Peyer's patch (tissue), 4 donors: ENCODE measurements at places on chromosomes 1 and 21.

DNA sequence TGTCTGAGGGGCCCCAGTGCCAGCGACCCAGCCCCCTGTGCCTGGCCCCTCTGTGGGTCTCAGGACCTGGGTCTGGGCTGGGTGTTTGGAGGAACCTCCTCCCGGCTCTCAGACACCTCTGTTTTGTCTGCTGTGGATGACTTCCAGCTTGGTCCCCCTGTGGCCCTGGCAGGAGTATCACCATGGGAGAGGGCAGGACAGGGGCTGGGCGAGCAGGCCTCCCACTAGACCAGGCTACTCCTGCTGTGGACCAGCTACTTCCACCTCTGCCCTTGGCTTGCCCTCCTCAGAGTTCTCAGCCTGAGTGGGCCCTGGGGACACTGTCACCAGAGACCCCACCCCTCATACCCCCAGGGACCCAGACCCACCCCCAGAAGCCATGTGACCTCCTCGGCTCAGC, 21.8 kb downstream of the PLCH2 start:
- no peaks in the 10 kb centered on the region for H3K4me1 ChIP-seq
- H3K27me3 ChIP-seq = no peaks in the 10 kb centered on the region
- no peak overlapping the region for H3K4me3 ChIP-seq
- no peak overlapping the region for H3K27ac ChIP-seq

- H3K27ac ChIP-seq = no peak overlapping the region
- no peaks in the 10 kb centered on the region for H3K4me1 ChIP-seq
- DNase-seq = no peak
These were observed 9.9 kb upstream of the CFHR4 start for GRCh38 chr1:196877964-196878363.

DNA sequence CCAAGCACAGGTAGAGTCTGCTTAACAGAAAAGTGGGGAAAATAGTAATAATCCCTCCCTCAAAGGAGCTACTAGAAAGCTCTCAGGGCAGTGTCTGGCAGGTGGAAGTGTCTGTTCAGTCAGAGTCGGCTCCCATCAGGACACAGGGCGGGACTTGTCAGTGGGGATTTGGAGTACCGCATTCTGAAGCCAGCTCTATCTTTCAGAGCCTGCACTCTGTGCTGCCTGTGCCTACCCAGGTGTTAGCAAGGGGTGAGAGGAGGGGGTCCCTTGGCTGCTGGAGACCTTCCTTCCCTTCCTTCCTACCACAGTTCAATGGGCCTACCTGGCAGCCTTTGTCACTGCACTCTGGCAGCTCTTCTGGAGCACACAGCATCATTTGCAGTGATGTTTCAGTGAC, 615.5 kb downstream of the AJAP1 start:
- no peaks in the 10 kb centered on the region for H3K4me1 ChIP-seq
- DNase-seq = no peak
- no peak overlapping the region for H3K27ac ChIP-seq
- H3K27me3 ChIP-seq = no peaks in the 10 kb centered on the region
- H3K4me3 ChIP-seq = no peak overlapping the region
- H3K36me3 ChIP-seq = no peaks in the 10 kb centered on the region

DNA sequence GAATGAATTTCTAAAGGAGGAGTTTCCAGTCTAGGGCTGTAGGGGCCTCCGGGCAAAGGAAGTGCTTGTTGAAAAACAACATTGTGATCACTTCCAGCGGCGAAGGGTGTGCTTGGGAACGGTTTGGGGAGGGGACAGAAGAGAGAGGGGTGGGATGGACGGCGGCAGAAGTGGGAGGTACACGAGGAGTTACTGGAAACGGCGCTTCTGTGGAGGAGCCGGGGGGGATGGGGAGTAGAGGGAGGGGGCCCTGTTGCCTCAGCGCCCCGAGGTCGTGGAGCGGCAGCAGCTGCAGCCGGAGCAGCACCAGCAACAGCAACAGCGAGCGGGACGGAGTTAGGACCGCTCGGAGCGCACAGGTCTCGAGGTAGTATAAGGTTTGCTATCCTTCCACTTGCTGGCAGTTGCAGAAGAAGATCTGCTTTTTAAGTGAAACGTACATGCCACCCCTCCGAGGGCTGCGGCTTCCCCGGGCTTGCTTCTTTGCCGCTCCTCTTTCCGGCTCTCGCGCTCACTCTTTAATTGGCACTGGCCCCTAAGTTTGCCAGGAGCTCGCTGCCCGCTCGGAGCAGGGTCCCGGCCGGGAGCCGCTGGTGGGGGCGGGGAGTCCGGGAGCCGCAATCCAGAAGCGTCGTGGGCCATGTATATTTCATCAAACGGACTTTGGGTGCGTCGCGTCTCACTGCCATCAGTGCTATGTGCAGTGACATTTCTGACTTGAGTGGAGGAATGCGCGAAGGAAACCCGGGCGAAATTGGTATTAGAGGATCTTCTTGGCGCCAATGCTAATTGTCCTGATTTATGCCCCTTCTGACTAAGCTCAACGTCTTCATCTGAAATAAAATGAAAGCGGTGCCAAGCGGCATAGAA, 771 bp upstream of the NTNG1 start:
- no peaks in the 10 kb centered on the region for H3K36me3 ChIP-seq
- no peak overlapping the region for H3K27ac ChIP-seq
- peak overlapping the region; percentile 50 for H3K4me3 ChIP-seq
- no peak for DNase-seq
- H3K27me3 ChIP-seq = no peaks in the 10 kb centered on the region

DNA sequence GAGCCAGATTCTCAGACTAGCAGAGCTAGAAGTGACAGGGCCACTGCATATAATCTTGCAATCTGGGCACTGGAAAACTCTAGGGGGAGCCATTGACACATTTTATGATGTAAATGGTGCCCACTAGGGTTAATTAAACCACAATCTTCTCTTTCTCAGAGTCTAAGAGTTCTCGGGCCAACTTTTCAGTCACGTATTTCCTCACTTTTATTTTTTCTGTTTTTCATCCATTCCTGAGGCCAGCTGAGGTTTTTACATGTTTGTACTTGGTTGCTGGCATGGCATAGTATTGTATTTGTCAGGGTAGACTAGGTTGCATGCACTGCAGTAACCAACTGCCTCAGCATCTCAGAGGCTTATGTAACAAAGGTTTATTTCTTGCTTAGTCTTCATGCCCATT, 138.2 kb downstream of the ZNF326 start:
- H3K4me1 ChIP-seq = no peaks in the 10 kb centered on the region
- no peak overlapping the region for H3K27ac ChIP-seq
- no peak overlapping the region for H3K4me3 ChIP-seq
- H3K36me3 ChIP-seq = no peaks in the 10 kb centered on the region

GRCh38 chr1:203378556-203379245, 27.8 kb upstream of the FMOD start:
- H3K27ac ChIP-seq = no peak overlapping the region
- no peak for DNase-seq
- no peak overlapping the region for H3K4me3 ChIP-seq
- no peaks in the 10 kb centered on the region for H3K36me3 ChIP-seq

- no peak overlapping the region for H3K4me3 ChIP-seq
- no peak for DNase-seq
- H3K4me1 ChIP-seq = no peaks in the 10 kb centered on the region
- H3K27me3 ChIP-seq = no peaks in the 10 kb centered on the region
These were observed 125.2 kb downstream of the TYW3 start for GRCh38 chr1:74858136-74858535.

DNA sequence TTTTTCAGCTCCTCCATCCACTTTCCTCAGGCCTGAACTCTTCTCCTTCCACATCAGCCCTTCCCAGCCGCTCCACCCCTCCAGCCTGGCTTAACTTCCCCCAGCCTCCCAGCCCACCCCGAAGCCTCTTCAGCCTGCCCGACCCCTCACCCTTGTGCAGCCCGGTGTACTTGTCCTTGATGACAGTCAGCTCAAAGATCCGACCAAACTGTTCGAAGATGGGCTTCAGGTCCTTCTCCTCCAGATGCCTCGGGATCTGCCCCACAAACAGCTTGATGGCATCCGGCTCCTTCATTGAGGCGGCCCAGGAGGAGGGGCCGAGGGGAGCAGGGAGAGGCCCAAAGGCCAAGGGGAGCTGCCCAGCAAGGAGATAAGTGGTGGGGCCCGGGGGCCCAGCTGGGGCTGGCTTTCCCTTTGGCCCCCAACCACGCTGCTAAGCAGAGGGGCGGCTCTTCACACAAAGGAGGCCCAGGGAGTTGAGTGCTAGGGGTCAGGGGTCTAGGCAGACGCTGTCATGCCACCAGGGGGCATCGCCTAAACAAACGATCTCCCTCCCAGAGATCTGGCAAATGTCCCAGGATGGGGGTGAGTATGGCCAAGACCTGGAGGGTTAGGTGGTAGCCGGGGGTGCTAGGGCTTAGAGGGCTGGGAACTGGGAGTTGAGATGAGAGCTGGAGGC, 738 bp downstream of the CELF3 start:
- DNase-seq = no peak
- H3K27me3 ChIP-seq = no peaks in the 10 kb centered on the region
- no peak overlapping the region for H3K27ac ChIP-seq
- H3K36me3 ChIP-seq = no peaks in the 10 kb centered on the region
- no peak overlapping the region for H3K4me3 ChIP-seq
- no peaks in the 10 kb centered on the region for H3K4me1 ChIP-seq

DNA sequence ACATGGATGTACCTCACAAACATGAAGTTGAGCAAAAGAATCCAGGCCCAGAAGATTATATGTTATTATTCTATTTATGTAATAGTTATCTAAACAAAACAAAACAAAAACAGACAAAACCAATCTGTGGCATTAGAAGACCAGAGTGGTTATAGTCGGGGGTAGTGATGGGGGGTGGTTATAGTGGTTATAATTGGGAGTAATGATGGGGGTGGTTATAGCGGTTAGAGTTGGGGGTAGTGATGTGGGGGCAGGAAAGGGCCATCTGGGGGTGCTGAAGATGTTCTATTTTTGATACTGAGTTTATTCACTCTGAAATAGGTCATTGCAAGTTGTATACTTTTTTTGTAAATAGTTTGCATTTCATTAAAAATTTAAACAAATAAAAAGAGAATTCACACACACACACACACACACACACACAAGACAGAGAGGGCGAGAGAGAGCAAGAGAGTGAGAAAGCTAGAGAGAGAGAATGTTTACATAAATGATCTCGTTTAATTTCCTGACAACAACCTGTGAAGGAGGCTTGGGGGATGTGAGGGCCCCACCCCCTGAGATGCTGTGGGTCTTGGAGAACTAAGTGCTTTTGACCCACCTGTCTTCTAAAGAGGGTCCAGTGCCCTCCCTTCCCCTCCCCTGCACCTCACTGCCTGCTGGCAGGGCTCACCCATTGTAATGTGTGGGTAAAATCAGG, 37.4 kb downstream of the RHOU start:
- H3K27ac ChIP-seq = no peak overlapping the region
- no peak for DNase-seq
- H3K27me3 ChIP-seq = no peaks in the 10 kb centered on the region

- no peaks in the 10 kb centered on the region for H3K36me3 ChIP-seq
- H3K4me1 ChIP-seq = peaks cover 4% of the 10 kb centered on the region
- no peak overlapping the region for H3K27ac ChIP-seq
- no peak overlapping the region for H3K4me3 ChIP-seq
These were observed 838 bp upstream of the GRIK3 start for GRCh38 chr1:37035014-37035691.

GRCh38 chr1:169550294-169550693, 36.0 kb downstream of the F5 start:
- no peaks in the 10 kb centered on the region for H3K36me3 ChIP-seq
- H3K27me3 ChIP-seq = no peaks in the 10 kb centered on the region
- DNase-seq = no peak
- no peaks in the 10 kb centered on the region for H3K4me1 ChIP-seq
- no peak overlapping the region for H3K27ac ChIP-seq
- no peak overlapping the region for H3K4me3 ChIP-seq

- peaks cover 2% of the 10 kb centered on the region for H3K36me3 ChIP-seq
- H3K4me1 ChIP-seq = peaks cover 11% of the 10 kb centered on the region
- H3K27me3 ChIP-seq = no peaks in the 10 kb centered on the region
- H3K27ac ChIP-seq = peak overlapping the region; percentile 81
- H3K4me3 ChIP-seq = peak overlapping the region; percentile 73
- no peak for DNase-seq
These were observed 478 bp downstream of the MAD2L2 start for GRCh38 chr1:11680270-11681070.

DNA sequence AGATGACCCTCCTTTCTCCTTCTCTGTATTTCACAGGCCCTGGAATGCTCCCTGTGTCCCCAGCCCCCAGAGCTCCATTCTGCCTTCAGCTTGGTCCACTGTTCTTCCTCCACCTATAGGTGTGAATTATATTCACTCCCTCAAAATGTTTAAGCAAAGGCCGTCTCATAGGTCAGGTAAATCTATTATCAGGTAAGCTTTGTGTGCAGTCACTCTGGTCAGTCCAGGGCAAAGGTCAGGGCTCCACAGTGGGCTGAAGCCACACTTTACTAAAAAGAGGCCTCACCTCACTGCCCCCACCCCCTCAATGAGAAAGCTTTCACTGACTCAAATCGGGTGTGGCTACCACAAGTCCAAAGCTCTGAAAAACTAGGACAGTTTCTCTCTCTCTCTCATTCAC, 65.9 kb downstream of the DNTTIP2 start:
- H3K27me3 ChIP-seq = no peaks in the 10 kb centered on the region
- H3K4me1 ChIP-seq = no peaks in the 10 kb centered on the region
- H3K4me3 ChIP-seq = no peak overlapping the region
- DNase-seq = no peak

- no peaks in the 10 kb centered on the region for H3K27me3 ChIP-seq
- H3K36me3 ChIP-seq = no peaks in the 10 kb centered on the region
- DNase-seq = no peak
- no peak overlapping the region for H3K27ac ChIP-seq
These were observed 125.1 kb downstream of the GIPC2 start for GRCh38 chr1:78170859-78171258.

GRCh38 chr1:21114431-21114830, 62.3 kb downstream of the EIF4G3 start:
- no peaks in the 10 kb centered on the region for H3K36me3 ChIP-seq
- no peaks in the 10 kb centered on the region for H3K27me3 ChIP-seq
- peaks cover 7% of the 10 kb centered on the region for H3K4me1 ChIP-seq
- H3K4me3 ChIP-seq = no peak overlapping the region
- DNase-seq = no peak
- H3K27ac ChIP-seq = no peak overlapping the region

DNA sequence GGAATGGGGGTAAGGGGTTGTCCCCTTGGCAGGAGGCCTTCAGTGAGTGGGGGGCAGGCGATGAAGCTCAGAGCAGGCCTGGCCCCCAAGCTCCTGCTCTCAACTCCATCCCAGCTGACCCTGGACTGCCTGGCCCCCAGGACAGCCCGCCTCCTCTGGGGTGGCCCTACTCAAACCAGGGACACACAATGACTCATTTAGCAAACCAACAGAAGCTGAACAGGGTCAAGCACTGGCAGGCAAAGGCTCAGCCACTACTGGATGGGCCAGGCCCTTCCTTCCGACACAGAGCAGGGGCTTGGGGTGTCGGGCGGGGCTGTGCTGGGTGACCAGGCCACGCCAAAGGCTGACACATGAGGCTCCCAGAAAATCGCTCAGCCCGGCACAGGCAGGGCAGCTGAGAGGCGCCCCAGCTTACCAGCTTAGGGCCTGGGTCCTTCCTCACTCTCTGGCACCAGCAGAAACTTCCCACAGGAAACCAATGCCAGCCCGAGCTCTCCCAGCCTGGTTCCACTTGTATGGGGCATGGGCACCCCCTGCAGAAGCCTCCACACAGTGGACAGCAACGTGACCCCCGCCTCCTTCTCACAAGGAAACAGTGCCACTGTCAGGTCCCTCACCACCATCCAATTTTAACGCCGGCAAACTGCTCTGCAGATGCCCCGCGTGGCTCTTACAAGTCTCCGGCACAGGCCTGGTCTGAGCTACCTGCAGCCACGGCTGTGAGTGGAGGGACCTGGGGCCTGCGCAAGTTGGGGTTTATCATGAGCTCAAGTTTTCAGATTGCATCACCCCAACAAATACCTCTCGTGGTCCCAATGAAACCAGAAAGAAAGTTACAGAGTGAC, 114.3 kb downstream of the NPHP4 start:
- H3K27me3 ChIP-seq = no peaks in the 10 kb centered on the region
- no peaks in the 10 kb centered on the region for H3K36me3 ChIP-seq
- no peaks in the 10 kb centered on the region for H3K4me1 ChIP-seq
- H3K4me3 ChIP-seq = no peak overlapping the region
